Femur (tissue), 1 donor: ENCODE measurements at places on chromosomes 7 and 10.

- DNase-seq: no peak
These were observed 258.7 kb downstream of the SORCS3 start for GRCh38 chr10:104899779-104900178.

DNA sequence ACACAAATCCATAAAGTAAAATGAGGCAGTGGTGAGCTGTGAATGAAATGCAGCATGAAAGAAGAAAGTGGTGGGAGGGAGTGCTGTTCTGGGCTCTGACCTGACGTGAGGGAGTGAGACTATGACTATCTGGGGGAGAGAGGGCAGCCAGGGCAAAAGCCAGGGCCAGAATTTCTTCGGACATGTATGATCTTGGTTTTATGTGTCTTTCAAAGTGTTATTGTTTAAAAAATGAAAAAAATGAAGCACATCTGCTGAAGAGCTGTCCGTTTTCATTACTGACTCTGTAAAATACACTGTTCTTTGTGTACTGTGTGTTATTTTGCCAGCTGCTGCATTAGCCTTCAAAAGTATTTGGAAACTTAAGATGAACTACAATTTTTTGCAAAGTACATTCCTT, 70.2 kb upstream of the KLF14 start:
- DNase-seq: no peak

GRCh38 chr7:28180364-28181147, at the start of gene JAZF1:
Gene JAZF1 (minus strand): TSS chr7:28180795.
- DNase-seq: peak; percentile 90

- DNase-seq: peak; percentile 57
These were observed 1.3 kb downstream of the HOXA7 start for GRCh38 chr7:27154901-27155815.

DNA sequence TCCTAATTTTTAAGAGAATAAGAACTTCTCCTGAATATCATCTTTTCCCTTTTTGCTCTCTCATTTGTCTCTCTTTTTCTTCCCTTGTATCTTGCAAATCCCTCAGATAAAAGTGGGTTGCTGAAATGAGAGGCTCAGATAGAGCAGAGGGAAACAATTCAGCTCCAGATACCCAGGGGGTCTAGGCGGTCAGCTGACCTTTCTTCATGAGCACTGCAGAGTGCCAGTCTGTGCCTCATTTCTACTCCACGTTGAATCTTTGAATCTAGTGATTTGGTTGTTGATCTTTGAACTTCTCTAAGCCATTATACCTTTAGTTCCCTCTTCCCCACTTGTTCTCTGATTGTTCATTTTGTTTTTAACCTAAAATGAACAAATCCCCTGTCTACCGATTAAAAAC, 572.6 kb downstream of the PTPRN2 start:
- DNase-seq: peak; percentile 3
